ENCODE measurements at places on chromosomes 2 and 18. TPM values are rescaled to one million over a fixed set of nuclear protein-coding genes. Genes with fewer than 3 reads are reported as not detected.

DNA sequence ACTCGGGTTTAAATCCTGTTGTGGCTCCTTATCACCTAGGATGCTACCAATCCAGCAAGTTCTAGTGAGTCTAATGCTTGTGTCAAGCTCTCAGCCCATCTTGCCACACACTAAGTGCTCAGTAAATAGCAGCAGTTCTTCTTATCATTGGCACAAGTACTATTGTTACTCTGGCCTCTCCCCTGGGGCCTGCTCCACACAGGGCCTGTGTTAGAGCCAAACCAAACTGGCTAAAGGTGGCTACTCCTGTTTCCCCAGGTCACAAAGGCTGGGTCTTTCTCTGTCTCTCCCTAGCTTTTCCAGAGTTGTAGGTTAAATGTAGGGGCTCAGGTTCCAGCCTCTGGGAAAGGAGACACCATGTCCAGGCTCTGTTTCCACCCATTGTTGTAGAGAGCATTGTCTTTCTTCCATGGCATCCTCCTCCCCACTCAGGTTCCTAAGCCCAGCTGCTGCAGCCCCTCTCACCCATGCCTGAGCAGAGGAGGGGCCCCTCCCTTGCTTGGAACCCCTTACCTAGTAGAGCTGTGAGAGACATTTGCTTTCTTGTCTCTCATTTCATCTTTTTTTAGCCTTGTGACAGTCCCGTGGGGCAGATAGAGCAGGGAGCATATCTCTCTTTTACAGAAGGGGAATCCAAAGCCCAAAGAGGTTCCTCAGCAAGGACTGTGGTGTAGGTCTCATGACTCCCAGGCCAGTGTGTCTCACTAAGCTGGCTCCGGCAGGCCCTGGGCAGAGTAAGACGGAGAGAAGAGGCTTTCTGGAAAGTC is 56.4 kb upstream of the OTOF start:
- no peak for DNase-seq

DNA sequence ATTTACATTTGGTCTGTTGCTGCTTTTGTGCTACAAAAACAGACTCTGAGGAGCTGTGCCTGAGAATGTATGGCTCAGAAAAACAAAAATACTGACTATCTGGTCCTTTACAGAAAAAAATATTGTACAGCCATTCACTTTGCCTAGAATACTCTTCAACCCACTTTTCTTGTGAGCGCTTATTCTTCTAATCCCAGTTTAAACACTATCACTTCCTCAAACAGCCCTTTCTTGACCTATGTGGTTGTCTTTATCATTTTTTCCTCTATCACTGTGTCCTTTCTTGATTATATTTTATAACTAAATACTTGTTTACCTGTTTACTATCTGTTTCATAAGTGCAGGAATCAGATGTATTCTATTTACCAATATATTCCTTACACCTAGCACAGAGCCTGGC is 33.5 kb downstream of the CUL3 start:
- no peak for DNase-seq

- no peak for DNase-seq
Observed at GRCh38 chr2:137302957-137303356, 537.6 kb downstream of the THSD7B start.

- no peak for DNase-seq
Observed at GRCh38 chr2:74983631-74984392, 25.4 kb downstream of the POLE4 start.

GRCh38 chr2:231009236-231009919 is 13.5 kb downstream of the SPATA3 start:
- DNase-seq: no peak

- DNase-seq: no peak
Observed at GRCh38 chr2:62895632-62896009, 155.0 kb upstream of the OTX1 start.

DNA sequence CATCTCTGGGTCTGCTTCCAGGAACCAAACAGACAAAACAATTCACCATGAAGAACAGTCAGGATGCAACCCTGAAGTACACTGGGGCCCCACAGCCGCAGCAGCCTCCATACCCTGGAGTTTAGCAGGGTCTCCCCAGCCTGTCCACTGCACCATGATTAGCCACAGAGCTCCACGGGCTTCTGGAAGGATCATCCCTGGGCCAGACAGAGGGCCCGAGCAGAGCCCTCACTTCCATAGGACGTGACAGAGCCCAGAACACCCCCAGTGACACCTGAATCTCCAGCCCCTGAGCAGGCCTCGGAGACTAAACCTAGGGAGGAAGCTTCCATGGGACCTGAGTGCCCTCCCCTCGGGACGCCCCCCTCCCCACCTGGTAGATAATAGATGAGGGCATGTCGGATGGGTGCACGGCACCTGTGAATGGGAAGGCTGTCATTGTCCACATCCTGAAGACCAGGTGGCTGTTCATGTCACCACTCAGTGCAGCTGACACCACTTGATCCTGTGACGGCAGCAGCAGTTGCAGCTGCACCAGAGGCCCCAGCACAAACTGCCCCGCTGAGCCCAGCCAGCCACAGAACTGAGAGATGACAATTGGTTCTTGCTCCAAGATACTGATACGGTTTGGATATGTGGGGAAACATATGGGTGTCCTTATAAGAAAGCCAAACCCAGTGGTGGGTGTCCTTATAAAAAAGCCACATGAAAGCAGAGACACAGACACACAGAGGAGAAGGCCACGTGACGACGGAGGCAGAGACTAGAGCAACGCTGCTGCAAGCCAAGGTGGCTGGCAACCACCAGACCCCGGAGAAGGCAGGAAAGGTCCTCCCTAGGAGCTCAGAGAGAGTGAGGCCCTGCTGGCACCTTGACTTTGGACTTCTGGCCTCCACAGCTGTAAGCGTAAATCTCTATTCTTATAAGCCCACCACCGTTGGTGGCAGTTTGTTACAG is 23.2 kb downstream of the KIF1A start:
- no peak for DNase-seq

DNA sequence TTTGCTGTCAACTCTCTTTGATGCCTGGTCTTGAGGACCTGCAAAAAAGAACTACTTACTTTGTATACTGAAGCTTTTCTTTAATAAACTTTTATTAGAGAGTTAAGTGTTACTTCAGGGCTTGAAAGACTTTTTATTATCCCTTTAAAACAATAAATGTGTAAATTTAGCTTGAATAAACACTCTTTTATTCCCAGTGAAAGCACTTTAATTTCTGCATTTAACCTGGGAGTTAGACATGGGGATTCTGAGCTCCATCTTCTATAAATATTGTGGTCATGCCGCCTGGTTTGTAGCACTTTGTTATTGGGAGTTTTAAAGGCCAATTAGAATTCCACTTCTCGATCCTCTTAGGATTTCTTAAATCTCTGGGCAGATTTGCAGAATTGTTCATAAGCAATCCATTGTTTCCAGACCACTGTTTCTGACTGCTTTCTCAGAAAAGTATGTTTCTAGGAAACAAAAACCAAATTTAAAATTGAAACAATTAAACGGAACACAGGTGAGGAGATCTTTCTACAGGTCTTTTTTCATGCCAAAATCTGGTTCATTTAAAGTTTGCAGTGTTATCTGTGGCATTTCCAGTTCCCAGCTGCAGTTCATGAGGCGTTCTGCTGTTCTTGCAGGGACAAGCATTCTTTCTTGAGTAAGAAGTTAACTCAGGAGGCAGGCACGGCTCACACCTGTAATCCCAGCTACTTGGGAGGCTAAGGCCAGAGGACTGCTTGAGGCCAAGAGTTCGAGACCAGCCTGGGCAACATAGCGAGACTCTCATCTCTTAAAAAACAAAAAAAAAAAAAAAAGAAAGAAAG is 18.1 kb upstream of the E2F6 start:
- no peak for DNase-seq

Gene KCNF1
- not detected for total RNA-seq

Gene SLC9A2
- total RNA-seq: 0.33 TPM

DNA sequence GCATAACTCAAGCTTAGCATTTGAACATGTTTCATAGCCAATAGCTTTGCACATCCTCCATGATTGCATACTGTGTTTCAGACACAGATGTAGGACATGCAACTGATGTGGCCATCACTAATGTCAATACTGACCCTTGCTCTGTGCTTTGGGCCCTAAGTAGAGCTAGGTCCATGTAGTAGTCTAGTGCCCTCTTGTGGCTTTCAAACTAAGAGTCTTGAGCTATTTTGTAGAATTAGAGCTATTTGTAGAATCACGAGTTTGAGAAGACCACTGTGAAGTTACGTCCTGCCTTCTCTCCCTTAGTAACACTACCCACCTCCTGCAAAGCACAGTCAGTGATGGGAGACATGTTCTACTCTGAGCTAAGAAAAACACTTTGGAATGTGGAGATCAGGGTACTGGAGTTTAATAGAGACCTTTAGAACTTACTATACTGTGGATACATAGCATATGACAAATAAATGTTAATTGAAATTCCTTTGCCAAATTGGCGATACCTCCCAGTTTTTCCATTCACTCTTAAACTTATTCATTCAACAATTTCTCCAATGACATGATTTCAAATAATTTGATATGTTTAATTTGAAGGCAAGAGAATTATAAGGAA is 306.5 kb upstream of the TNP1 start:
- DNase-seq: no peak

GRCh38 chr2:235021752-235022151 is 69.9 kb downstream of the SH3BP4 start:
- no peak for DNase-seq

Gene STRN
- 17.3 TPM for total RNA-seq

DNA sequence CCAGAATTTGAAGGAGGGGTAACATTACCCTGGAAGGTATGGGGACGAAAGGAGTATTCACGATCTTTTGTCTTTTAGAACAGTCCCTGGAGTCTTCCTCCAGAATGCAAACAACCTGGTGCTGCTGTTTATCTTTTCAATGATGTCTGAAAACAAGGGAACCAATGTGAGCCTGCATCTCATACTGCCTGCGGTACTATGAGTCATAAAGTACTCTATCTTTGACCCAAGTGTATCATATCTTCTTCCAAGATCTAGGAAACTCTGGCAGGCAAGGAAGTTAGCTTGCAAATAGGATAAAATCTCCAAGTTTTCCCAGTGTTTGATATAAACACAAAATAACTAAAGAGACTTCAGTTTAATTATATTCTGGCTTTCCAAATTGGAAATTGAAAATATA is 968.5 kb downstream of the LRP1B start:
- DNase-seq: no peak

GRCh38 chr2:112644933-112645309 is 818 bp upstream of the SLC20A1 start:
- DNase-seq: no peak
